ENCODE measurements at places on chromosomes 7 and 10. TPM values are rescaled to one million over a fixed set of nuclear protein-coding genes. Genes with fewer than 3 reads are reported as not detected.

DNA sequence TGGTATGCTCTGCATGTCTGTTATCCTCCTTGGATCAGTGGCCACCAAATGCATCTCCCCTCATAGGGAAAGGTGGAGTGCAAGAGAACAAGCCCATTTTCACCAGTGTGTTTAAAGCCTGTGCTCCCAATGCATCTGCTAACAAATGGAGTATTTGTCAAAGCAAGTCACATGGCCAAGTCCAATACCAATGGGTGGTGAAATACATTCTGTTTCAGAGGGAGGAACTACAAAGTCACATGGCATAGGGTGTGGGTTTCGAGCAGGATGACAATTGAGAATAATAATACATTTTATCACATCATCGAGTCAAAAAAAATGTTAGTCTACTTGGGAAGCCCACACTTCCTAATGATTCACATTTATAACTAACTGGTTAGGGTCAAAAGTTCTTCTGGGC is 62.7 kb downstream of the SUGCT start:
- no peaks in the 10 kb centered on the region for H3K4me1 ChIP-seq
- no peaks in the 10 kb centered on the region for H3K36me3 ChIP-seq
- no peaks in the 10 kb centered on the region for H3K27me3 ChIP-seq

- peak; percentile 20 for DNase-seq
- no peaks in the 10 kb centered on the region for H3K27me3 ChIP-seq
- no peaks in the 10 kb centered on the region for H3K4me1 ChIP-seq
- H3K4me3 ChIP-seq: no peak overlapping the region
- no peak overlapping the region for H3K27ac ChIP-seq
- no peaks in the 10 kb centered on the region for H3K36me3 ChIP-seq
These were observed 69.1 kb downstream of the MEST start for GRCh38 chr7:130560972-130561371.

DNA sequence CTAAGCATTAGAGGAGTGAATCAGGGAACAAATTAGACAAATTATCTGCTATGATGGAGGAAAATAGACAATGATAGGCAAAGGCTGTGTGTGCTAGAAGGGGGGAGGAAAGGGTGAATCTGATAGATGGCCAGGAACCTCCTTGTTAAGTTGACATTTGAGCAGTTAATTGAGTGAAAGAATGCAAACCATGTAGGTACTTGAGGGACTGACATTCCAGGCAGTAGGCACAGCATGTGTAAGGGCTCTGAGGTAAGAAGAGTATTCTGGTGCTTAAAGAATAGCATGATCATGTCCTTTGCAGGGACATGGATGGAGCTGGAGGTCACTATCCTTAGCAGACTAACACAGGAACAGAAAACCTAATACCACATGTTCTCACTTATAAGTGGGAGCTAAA is 48.6 kb upstream of the TES start:
- no peak overlapping the region for H3K4me3 ChIP-seq
- H3K27me3 ChIP-seq: no peaks in the 10 kb centered on the region
- DNase-seq: no peak
- H3K27ac ChIP-seq: no peak overlapping the region

- no peaks in the 10 kb centered on the region for H3K27me3 ChIP-seq
- no peak for DNase-seq
- H3K36me3 ChIP-seq: no peaks in the 10 kb centered on the region
- no peak overlapping the region for H3K4me3 ChIP-seq
- no peak overlapping the region for H3K27ac ChIP-seq
- no peaks in the 10 kb centered on the region for H3K4me1 ChIP-seq
These were observed 583.1 kb upstream of the LRRN3 start for GRCh38 chr7:110507832-110508231.

DNA sequence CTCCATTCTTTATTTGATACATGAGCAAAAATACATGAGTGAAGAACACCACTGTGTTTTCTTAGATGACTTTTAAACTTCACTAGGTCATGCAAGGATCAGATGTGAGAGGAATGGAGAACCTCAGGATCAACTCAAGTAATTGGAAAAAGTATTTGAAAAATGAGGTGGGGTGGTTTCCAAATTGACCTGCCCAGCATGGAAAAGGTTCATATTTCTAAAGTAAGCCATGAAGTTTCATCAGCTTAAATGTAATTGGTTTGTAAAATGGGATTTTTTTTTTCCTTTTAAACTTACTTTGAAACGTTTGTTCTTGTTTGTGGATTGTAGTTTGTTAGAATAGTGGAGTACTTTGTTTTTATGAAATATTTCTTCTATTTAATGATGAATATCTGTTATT is 134.8 kb downstream of the MLLT10 start:
- H3K4me3 ChIP-seq: no peak overlapping the region
- no peak for DNase-seq
- H3K4me1 ChIP-seq: no peaks in the 10 kb centered on the region
- no peaks in the 10 kb centered on the region for H3K27me3 ChIP-seq

- no peaks in the 10 kb centered on the region for H3K27me3 ChIP-seq
- no peak overlapping the region for H3K27ac ChIP-seq
These were observed 122.2 kb upstream of the LRGUK start for GRCh38 chr7:134004829-134005505.

The ZNF92 gene
- total RNA-seq: 10.1 TPM
